ENCODE measurements at places on chromosomes 5 and 9.

DNA sequence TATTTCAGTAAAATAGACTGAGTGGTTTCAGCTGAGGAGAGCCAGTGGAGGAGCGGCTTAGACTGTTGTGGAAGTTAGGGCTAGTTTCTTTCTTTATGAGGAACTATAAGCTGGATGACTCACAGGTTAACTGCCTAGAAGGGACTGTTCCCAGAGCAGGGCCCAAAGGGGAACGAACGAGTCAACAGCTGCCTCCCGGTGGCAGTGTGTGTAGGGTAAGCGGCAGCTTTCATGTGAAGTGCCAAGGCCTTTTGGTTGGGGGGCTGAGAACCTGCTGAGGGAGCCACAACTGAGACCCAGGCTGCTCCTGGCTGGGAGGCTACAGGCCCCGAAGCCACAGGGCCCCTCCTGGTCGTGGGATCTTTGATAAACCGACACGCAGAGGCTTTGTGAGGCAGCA lies 7.0 kb downstream of the SQSTM1 start:
- DNase-seq = peak; percentile 75

GRCh38 chr5:2178071-2178477 lies 295.3 kb upstream of the IRX4 start:
- no peak for DNase-seq

GRCh38 chr5:126199467-126199866 lies 223.7 kb upstream of the GRAMD2B start:
- DNase-seq = no peak

DNA sequence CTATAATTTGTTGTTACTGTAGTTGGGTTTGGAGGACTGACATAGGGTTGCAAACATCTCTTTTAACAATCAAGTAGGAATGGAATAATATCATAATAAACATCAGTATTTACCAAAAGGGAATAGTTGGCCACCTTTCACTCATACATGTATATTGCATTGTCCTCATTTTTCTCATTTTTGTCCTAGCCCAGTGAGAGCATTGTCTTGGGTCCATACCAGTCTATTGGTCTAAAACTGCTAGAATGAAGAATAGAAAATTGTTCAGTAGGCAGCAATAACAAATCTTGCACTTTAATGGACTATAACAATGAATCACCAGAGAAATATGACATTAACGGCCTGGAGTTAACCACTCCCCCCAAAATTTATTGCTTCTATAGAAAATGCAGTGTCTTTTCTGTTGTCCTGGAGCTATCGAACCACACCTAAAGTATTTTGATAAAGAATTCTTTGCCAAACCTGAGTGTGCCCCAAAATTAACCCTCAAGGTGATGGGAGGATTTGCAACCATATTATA lies 80.9 kb upstream of the IL33 start:
- no peak for DNase-seq

- no peak for DNase-seq
Measured at GRCh38 chr9:75197561-75197960, 109.2 kb downstream of the OSTF1 start.

DNA sequence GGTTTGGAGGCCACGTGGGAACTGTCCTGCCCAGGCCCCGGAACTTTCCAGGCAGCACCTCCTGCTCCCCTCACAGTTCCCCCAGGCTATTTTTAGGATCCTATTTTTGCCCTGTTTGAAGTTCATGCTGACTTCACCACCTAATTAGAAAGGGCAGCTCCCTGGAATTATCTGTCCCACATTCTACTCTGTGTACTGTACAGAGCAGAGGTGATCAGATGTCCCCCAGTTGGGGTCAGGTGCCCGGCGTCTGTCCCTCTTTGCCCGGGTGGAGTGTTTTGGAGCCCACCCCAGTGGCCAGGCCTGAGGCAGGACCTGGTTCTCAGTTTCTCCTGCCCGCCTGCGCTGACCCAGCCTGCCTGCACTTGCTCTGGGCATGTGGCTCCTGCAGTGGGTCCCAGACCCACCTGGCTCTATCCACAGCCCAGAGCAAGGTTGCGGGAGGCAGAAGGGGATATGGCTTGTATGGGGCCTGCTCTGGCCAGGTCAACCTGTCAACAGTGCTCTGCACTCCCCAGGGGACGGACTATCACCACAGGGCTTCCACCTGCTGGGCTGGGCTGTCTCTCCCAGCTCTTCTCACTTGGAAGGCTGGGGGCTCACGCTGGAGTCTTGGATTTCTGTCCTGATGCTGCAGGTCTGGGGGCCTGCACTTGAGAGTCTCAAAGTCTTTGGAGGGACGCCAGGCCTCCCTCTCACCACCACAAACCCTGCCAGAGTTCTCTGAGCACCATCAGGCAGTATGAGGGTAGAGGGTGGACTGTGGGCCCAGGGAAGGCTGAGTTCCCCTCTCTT lies 268.3 kb downstream of the GADD45G start:
- DNase-seq = peak; percentile 38

- no peak for DNase-seq
Measured at GRCh38 chr9:100167915-100168654, 69.0 kb downstream of the INVS start.

- no peak for DNase-seq
Measured at GRCh38 chr9:84145780-84146179, 165.2 kb downstream of the RMI1 start.

DNA sequence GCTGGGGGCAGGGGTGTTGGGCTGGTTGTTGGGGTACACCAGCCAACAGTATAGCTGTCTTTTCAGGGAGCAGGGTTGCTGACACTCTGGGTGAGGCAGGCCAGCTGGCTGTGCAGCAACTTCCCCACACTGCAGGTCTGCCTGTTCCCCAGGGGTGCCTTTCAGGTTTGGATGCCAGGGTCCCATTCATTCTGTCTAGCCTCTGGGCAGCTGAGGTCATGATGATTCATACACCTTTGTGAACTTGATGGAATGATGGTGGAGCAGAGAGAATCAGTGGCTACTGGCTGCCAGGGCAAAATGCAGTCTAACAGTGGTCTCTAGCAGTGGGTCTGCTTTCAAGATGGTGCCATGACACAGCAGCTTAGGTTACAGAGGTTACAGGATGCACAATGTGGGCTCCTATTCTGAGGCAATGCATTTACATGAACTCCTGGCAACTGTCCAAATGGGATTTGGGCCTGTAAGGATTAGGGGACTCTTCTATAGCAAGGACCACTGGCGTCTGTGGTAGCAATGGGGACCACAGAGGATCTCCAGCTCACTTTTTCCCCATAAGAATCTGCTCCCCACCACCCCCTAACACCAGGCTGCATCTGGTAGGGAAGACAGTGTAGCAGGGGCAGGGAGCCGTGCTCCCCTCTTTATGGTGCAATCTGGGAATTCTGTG lies 103.7 kb downstream of the FEM1C start:
- DNase-seq = no peak

DNA sequence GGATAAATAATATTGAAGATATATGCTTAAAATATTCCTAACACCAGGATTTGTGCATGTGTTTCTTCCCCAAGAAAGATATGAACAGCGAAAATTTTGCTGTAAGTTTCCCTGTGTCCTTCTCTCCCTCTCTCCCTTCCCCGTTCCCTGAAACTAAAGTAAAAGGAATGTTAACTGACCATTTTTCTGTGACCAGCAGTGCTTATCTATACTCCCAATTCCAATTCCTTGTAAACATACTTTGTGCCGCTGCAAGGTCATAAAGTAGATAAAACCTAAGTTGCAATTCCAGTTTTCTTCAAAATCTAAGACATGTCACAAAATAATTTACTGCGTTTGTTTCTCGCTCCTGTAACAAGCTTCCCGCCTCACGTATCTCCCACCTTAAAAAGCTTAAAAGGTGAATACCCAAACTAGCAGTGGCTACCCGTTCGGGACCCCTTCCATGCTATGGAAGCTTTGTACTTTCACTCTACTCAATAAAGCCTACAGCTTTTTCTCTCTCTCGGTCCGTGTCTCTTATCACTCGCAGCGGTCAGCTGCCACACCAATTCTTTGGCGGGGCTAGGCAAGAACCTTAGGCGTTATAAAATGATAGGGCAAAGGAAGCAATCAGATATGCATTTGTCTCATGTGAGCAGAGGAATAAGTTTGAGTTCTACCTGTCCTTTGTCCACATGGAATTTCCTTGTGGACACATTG lies 1798.0 kb downstream of the EFNA5 start:
- no peak for DNase-seq

GRCh38 chr5:59436364-59437148 lies 457.0 kb downstream of the PDE4D start:
- DNase-seq = no peak

Data from lower lobe of right lung (tissue), 2 donors.